ENCODE measurements at places on chromosomes 3 and 15.

DNA sequence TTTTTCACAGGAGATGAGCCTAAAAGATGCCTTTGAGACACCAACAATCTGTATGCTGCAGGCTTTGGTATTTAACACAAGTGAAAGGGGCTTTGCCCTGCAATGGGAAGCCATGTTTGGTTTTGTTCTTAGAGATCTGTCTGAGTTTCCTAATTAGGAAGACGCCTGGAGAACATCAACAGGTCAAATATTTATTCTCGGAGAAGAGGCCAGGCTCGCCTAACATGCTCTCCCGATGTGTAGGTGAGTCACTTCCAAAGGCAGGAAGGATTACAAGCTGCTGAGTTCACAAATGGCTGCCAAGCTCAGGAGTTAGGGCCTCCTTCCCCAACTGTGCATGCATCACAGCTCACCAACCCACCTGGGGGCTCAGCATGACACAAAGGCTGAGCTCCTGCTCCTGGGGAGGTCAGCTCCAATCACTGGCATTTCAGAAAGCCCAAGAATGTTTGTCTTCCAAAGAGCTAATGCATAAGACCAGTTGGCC is 119.5 kb upstream of the PRICKLE2 start:
- no peak for DNase-seq

DNA sequence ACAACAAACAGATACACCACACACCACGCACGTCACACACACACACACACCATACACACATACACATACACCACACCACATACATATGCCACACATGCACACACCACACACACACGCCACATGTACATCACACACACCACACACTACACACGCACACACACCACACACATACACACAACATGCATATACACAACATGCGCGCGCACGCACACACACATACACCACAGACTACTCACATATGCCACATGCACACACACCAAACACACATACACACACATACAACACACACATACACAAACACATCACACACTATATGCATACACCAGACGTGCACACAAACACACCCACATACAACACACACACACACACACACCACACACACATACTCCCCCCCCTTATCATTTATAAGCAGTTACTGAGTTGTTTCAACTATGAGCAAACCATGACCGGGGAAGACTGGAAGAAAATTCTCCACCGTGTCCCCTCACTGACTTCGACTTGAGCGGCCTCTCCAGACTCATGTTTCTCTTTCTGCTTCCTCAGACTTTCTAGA is 126.7 kb upstream of the IQSEC1 start:
- no peak for DNase-seq

DNA sequence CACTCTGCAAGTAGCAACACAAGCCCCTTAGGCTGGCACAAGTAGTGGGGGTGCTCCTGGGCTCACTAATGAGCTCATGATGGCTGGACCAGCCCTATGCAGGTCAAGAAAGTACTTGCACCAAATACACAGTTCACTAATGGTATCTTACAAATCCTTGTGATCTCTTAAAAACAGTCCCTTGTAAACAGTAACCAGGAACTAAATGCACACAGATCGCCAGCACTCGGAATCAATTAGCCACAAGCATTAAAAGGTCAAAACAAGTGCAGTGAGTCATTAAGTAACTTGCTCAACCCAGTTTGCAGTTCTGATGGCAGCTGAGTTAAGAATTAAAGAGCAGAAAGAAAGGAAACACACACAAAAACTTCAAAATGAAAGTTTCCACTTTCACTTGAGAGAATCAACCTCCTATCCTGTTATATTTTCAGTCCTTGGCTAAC is 43.2 kb downstream of the ARHGEF3 start:
- DNase-seq = peak; percentile 60

GRCh38 chr3:33026267-33026666 is 70.7 kb downstream of the GLB1 start:
- no peak for DNase-seq

DNA sequence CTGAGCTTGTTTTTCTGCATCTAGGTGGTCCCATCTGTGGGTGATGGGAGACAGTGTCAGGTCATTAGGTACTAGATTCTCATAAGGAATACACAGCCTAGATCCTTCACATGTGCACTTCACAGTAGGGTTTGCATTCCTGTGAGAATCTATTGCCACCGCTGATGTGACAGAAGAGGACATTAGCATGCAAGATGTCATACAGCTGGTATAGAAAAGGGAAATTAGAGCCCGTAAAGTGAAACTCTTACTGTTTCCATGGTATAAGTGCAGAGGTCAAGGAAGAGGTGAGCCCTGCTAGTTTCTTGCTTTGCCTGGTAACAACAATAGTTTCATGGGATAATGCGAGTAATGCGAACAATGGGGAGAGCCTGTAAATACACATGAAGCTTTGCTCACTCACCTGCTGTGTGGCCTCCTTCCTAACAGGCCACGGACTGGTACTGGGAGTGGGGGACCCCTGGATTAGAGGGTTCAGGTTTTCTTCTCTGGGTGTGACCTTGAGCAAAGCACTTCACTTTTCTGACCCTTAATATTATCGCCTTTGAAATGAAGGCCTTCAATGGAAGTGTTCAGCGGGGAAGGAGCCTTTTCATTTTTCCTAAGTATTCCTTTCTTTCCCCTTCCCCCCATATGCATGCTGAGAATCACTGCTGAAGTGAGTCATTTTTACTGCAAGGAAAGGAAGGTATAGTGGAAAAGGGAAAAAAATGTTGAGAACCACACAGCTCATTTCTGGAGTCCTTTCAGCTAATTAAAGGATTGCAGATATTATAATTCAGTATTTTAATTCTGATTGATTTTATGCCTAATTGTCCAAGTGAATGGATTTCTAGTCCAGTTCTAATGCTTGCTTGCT is 286.4 kb downstream of the UBE2E2 start:
- DNase-seq = no peak

GRCh38 chr3:133943639-133944141 is 48.0 kb upstream of the RAB6B start:
- no peak for DNase-seq

- DNase-seq = no peak
Measured at GRCh38 chr3:122786066-122786465, 7.6 kb downstream of the HSPBAP1 start.

DNA sequence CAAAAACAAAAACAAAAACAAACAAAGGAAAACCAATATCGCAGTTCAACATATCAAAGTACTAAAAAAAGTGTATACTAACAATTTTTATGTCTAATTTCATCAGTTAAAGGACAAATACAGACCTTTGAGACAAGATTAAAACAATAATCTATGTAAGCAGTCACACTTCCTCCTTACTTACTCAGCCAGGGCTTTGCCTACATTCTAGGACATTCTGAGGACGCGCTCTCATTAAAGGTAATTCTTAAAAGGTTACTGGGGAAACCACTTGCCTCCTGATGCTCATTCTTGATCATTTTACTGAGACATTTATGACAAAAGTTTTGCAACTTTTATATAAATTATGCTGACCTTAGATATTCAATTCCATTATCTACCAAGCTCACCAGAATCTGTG is 93.4 kb downstream of the CBLB start:
- no peak for DNase-seq

- DNase-seq = no peak
Measured at GRCh38 chr15:94889153-94889552, 657.8 kb downstream of the MCTP2 start.

Measured in hematopoietic multipotent progenitor cell (in vitro differentiated cells).